ENCODE measurements at places on chromosomes 1 and 21.

DNA sequence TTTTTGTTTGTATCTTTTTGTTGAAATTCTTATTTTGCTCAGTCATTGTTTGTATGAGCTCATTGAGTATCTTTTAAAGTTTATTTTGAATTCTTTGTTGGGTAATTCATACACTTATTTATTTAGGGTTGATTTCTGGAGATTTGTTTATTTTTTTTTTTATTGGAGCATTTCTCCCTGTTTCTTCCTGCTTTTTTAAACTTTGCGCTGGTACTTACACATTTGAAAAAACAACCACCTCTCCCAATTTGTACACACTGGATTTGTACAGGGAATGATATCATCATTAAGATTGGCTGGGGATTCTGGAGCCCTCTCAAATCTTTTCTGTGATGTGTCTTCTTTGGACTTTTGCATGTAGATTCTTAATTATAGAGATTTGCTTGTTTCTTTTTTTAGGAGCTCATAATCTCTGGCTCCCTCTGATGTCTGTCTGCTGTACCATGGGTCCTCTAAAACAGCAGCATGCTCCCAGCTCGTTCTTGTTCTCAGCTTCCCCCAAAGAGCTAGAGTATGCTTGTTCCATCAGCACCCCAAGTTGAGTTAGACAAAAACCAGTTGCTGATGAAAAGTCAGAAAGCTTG lies 310.7 kb downstream of the DUSP10 start:
- no peaks in the 10 kb centered on the region for H3K36me3 ChIP-seq
- peaks cover 7% of the 10 kb centered on the region for H3K4me1 ChIP-seq
- no peak for DNase-seq
- no peak overlapping the region for H3K4me3 ChIP-seq

- DNase-seq = no peak
- no peaks in the 10 kb centered on the region for H3K36me3 ChIP-seq
- no peak overlapping the region for H3K4me3 ChIP-seq
- H3K27me3 ChIP-seq = peaks cover 31% of the 10 kb centered on the region
- no peaks in the 10 kb centered on the region for H3K4me1 ChIP-seq
Measured at GRCh38 chr1:202628646-202629215, 81.5 kb downstream of the SYT2 start.

GRCh38 chr1:230153641-230154296 lies 86.7 kb downstream of the GALNT2 start:
- peaks cover 33% of the 10 kb centered on the region for H3K4me1 ChIP-seq
- peak overlapping the region; percentile 81 for H3K27ac ChIP-seq
- H3K4me3 ChIP-seq = no peak overlapping the region

DNA sequence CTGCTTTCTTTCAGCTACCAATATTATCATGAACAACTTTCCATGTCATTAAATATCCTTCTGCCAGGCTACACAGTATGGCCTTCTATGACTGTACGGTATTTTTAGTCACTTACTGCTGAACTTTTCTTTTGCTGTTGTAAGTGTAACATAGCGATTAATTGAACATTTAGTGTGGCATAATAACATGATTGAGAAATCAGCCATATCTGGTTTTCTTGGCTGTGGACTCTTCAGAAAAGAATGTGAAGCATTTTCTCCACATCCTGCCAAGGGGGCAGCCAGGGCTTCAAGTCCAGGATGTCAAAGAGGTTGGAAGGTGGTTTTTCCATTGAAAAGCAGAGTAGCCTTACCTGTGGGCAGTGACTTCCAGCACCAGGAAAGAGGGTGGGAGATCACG lies 8.8 kb upstream of the AHCYL1 start:
- peaks cover 23% of the 10 kb centered on the region for H3K4me1 ChIP-seq
- H3K27ac ChIP-seq = no peak overlapping the region
- H3K36me3 ChIP-seq = no peaks in the 10 kb centered on the region
- H3K4me3 ChIP-seq = no peak overlapping the region
- H3K27me3 ChIP-seq = no peaks in the 10 kb centered on the region

DNA sequence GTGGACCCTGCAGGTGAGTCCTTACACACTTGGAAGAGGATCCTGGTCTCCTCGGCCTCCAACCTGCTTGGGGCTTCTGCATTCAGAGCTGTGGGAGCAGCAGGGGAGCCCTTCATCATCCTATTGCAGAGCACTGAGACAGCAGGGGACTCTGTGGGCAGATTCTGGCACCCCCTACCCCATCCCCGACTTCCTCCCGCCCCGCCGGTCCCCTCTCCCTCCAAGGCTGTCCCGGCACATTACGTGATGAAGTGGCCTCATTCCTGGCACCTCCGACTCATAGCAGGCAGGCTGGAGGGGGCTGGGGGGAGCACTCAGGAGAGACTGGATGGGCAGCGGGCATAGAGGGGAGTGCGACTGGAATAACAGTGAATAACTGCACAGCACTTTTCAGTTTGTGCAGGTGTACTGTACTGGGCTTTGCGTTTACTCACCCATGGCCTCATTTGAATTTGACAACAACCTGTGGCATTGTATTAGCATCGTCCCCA lies 394.1 kb downstream of the MATN1 start:
- peaks cover 23% of the 10 kb centered on the region for H3K27me3 ChIP-seq
- no peak for DNase-seq
- no peaks in the 10 kb centered on the region for H3K36me3 ChIP-seq
- no peaks in the 10 kb centered on the region for H3K4me1 ChIP-seq
- H3K4me3 ChIP-seq = no peak overlapping the region
- H3K27ac ChIP-seq = no peak overlapping the region

- no peak for DNase-seq
- peaks cover 11% of the 10 kb centered on the region for H3K4me1 ChIP-seq
- H3K36me3 ChIP-seq = no peaks in the 10 kb centered on the region
- no peak overlapping the region for H3K4me3 ChIP-seq
- H3K27me3 ChIP-seq = no peaks in the 10 kb centered on the region
Measured at GRCh38 chr1:194829492-194829891, 1643.1 kb upstream of the B3GALT2 start.

GRCh38 chr1:95171270-95172245 lies 54.4 kb downstream of the TLCD4 start:
- H3K4me3 ChIP-seq = no peak overlapping the region
- no peak overlapping the region for H3K27ac ChIP-seq
- peaks cover 24% of the 10 kb centered on the region for H3K36me3 ChIP-seq
- no peak for DNase-seq

- H3K27me3 ChIP-seq = no peaks in the 10 kb centered on the region
- no peak for DNase-seq
- H3K27ac ChIP-seq = no peak overlapping the region
- H3K4me3 ChIP-seq = no peak overlapping the region
- peaks cover 16% of the 10 kb centered on the region for H3K36me3 ChIP-seq
Measured at GRCh38 chr1:225347123-225347683, 80.6 kb downstream of the LBR start.

DNA sequence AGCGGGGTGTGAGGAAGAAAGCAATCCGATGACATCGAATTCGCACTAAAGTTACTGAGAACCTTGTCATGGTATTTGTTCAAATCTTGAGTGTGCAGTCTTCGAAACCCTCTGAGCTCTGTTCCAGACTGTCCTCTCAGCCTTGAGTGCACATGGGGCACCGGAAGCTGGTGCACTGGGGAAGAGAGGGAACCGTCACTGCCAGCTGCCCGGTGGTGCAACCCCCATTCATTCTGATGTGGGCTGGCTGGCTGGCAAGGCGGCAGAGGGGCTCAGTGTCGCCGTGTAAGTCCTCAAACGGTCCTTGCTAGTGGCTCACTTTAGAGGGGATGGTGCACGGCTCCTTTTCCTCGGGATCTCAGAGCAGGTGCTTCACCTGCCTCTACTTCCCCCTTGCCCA lies 137.4 kb downstream of the KIF26B start:
- H3K27ac ChIP-seq = no peak overlapping the region
- no peak overlapping the region for H3K4me3 ChIP-seq
- no peak for DNase-seq
- no peaks in the 10 kb centered on the region for H3K36me3 ChIP-seq
- H3K27me3 ChIP-seq = no peaks in the 10 kb centered on the region

DNA sequence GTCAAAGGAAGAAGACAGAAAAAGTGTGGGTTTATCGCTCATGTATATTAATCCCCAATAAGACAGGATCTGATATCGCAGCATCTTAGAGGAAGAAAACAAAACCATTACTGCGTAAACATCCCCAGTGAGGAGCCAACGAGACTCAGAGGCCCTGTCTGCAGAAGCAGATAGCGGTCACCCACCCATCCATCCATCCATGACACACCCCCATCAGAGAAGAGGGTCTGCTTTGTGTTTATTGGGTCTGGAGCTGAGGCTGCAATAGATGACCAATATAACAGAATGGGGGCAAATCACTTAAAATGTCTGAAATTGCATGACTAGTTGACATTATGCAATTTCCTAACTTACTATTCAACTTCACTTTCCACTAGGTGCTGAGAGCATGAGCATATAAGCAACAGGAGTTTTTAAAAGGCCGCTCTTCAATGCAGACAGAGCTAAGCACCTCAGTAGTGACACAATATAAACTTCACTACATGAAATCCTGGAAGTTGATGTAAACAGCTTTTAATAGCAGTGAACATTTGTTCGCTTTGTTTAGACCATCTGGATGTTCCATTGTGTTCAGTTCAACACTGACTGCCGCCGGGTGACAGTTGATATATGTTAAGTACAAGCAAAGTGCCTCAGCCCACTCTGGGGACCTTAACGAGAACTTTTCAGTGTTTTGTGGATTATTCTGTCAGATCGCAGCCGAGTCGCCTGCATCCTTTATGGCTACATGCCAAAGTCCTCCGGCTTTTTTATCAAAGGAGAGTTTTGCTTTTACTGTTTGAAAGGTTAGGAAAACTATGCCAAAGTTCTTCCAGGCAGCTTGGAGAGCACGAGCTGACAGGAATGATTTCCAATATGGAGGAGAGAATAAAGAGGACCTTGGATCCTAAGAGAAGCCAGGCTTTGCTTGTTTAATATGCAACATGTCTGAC lies 167.5 kb downstream of the ZNF281 start:
- peak overlapping the region; percentile 6 for H3K27ac ChIP-seq
- peak overlapping the region; percentile 35 for H3K4me3 ChIP-seq
- peaks cover 2% of the 10 kb centered on the region for H3K27me3 ChIP-seq
- H3K4me1 ChIP-seq = peaks cover 20% of the 10 kb centered on the region

GRCh38 chr1:14553711-14554110 lies 44.8 kb upstream of the KAZN start:
- peaks cover 55% of the 10 kb centered on the region for H3K27me3 ChIP-seq
- H3K4me1 ChIP-seq = no peaks in the 10 kb centered on the region
- H3K27ac ChIP-seq = no peak overlapping the region
- H3K4me3 ChIP-seq = no peak overlapping the region
- H3K36me3 ChIP-seq = no peaks in the 10 kb centered on the region

DNA sequence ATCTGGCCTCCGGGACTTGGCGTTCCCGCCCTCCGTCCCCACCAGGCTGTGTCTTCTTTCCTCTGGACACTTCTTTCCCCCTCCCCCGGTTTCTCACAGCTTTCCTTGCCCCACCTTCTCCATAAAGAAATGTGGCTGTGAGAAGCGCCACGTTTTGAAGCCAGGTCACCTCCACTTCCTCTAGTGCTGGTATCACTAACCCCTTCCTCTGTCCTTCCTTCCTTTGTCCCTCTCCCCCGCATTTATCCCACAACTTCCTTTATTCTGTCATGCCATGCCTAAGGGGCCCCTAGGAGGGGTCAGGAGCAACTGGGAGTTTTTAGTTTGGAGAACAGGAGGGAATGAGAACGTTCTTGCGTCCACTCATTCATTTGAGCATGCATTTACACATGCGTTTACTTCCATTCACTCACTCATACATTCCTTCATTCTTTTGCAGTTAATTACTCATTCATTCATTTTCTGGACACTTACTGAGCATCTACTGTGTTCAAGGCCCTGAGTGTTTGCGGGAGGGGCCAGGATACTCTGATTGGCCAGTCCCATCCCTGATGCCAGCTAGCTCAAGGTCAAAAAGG lies 5.0 kb upstream of the ACOT11 start:
- H3K27me3 ChIP-seq = no peaks in the 10 kb centered on the region

GRCh38 chr1:162757476-162757875 lies 33.0 kb upstream of the HSD17B7 start:
- no peak for DNase-seq
- no peaks in the 10 kb centered on the region for H3K4me1 ChIP-seq
- no peak overlapping the region for H3K27ac ChIP-seq
- no peaks in the 10 kb centered on the region for H3K27me3 ChIP-seq

- peaks cover 3% of the 10 kb centered on the region for H3K36me3 ChIP-seq
- no peak overlapping the region for H3K4me3 ChIP-seq
- no peak overlapping the region for H3K27ac ChIP-seq
- H3K4me1 ChIP-seq = peaks cover 8% of the 10 kb centered on the region
- H3K27me3 ChIP-seq = no peaks in the 10 kb centered on the region
- DNase-seq = no peak
Measured at GRCh38 chr1:244311784-244312532, 139.8 kb downstream of the ADSS2 start.

- no peak for DNase-seq
- no peaks in the 10 kb centered on the region for H3K27me3 ChIP-seq
- H3K36me3 ChIP-seq = peaks cover 1% of the 10 kb centered on the region
- H3K4me3 ChIP-seq = no peak overlapping the region
Measured at GRCh38 chr1:245245021-245245667, 90.4 kb downstream of the KIF26B start.

DNA sequence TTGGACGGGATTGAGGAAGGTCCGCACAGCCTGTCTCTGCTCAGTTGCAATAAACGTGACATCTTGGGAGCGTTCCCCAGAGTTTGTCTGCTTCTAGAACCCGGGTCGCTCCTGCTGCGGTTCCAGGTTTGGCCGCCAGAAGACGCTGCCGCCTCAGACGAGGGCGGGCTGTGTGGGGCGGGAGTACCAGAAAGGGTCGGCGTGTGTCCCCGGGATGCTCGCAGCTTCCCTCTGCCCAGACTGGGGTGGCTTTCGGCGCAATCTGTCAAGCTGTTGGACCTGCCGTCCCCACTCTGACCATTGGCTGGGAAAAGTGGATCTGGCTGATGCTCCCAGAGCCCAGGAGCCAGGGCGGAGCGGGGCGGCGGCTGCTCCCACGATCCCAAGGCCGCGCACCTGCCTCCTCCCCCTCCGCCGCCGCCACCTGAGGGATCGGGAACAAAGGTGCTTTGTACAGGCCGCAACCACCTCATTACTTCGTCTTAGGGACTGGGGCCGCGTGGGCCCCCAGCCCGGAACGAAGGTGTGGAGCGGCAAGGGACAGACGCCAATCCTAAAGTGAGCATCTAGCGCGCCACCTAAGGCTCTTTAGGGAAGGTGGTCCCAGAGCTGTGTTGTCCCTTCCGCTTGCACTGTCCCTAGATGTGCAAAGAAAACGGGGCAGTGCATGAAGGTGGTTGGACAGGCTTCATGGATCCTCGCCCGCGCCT lies 683 bp upstream of the EFNA4 start:
- H3K36me3 ChIP-seq = peaks cover 8% of the 10 kb centered on the region
- peak overlapping the region; percentile 70 for H3K27ac ChIP-seq
- H3K4me3 ChIP-seq = peak overlapping the region; percentile 76
- DNase-seq = peak; percentile 89
- H3K4me1 ChIP-seq = peaks cover 32% of the 10 kb centered on the region

DNA sequence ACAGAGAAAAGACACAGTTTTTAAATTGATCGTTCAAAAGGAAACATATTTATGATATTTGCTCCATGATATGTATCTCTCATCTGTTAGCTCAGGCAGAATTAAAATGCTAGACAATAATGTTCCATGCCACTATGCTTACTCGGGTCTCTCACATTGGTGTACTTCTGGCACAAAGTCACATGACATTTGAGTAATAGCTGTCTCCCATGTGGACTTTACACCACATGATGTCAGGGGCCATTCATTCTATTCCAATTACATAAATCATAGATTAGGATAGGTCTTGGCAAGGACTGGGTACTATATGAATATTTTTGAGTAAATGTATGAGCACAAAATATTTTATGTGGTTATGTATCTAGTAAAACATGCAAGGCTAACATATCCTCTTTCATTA lies 648.4 kb downstream of the PLA2G4A start:
- no peak for DNase-seq
- peaks cover 4% of the 10 kb centered on the region for H3K36me3 ChIP-seq
- H3K27me3 ChIP-seq = no peaks in the 10 kb centered on the region
- H3K4me1 ChIP-seq = peaks cover 10% of the 10 kb centered on the region
- no peak overlapping the region for H3K27ac ChIP-seq

GRCh38 chr1:205430696-205431305 lies 8.9 kb upstream of the LEMD1 start:
- H3K4me3 ChIP-seq = peak overlapping the region; percentile 85
- no peak for DNase-seq
- peaks cover 44% of the 10 kb centered on the region for H3K27me3 ChIP-seq
- no peak overlapping the region for H3K27ac ChIP-seq
